ENCODE measurements at places on chromosomes 1 and 21.

- DNase-seq = no peak
Observed at GRCh38 chr1:175078629-175079028, 11.0 kb downstream of the TNN start.

- DNase-seq = no peak
Observed at GRCh38 chr1:181126289-181126688, 37.8 kb downstream of the IER5 start.

- DNase-seq = no peak
Observed at GRCh38 chr21:14982336-14982735, 82.5 kb downstream of the NRIP1 start.

GRCh38 chr1:64750092-64750491 is 5.2 kb downstream of the RAVER2 start:
- no peak for DNase-seq

- no peak for DNase-seq
Observed at GRCh38 chr1:47678464-47678980, 240.7 kb downstream of the FOXD2 start.

DNA sequence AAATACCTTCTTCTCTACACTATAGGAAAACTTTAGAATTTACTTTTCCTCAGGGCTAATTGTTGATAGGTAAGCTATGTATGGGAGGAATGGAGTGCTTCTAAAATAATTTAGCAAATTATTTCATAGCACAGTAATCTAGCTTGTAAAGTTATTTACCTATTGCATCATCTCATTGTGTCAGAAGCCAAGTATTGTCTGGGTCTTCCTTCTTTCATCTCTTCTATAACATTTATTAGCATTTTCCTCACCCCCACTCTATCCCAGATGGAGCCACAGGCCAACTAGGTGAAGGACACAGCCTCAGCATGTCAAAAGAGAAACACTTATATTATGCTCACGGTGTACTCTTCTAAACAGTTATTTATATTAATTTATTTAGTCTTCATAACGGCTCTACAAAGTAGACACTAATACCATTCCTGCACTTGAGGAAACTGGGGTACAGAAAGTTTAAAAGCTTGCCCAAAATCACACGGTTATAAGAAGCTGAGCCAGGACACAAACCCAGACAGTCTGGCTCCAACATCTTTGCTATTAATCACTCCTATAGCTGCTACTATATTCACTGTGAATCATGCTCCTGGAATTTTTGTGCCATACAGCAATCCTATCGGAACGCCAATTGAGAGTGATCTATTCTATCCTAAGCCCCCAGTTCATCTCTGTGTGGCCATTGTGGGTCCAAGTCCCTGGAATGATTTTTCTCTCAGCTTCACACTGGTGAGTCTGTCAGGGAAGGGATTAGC is 43.1 kb downstream of the OR10J5 start:
- DNase-seq = no peak

DNA sequence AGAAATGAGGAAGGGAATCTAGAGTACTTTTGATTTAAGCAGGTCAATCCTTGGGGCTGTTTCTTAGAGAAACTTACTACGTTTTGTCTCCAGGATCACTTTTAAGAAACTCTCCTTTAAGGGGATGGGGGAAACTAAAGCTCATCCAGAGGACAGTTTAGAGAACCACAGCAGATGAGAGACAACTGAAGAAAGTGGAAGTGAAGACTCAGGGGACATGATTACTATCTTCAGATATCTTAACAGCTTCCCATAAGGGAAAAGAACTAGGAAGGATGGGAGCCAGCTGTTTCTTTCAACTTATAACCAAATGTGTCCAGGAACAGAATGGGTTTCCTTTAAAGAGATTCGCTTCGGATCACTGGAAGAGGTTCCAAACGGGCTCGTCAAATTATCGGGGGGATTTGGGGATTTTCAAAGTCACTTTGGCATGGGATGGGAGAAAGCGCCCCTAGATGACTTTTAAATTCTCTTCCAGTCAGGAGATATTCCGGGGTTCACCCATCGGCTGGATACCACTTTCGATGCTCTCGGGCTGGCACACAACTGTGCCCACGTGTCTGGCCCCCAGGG is 1.2 kb downstream of the SCMH1 start:
- DNase-seq = no peak

- no peak for DNase-seq
Observed at GRCh38 chr1:152026895-152027294, 9.9 kb downstream of the S100A11 start.

DNA sequence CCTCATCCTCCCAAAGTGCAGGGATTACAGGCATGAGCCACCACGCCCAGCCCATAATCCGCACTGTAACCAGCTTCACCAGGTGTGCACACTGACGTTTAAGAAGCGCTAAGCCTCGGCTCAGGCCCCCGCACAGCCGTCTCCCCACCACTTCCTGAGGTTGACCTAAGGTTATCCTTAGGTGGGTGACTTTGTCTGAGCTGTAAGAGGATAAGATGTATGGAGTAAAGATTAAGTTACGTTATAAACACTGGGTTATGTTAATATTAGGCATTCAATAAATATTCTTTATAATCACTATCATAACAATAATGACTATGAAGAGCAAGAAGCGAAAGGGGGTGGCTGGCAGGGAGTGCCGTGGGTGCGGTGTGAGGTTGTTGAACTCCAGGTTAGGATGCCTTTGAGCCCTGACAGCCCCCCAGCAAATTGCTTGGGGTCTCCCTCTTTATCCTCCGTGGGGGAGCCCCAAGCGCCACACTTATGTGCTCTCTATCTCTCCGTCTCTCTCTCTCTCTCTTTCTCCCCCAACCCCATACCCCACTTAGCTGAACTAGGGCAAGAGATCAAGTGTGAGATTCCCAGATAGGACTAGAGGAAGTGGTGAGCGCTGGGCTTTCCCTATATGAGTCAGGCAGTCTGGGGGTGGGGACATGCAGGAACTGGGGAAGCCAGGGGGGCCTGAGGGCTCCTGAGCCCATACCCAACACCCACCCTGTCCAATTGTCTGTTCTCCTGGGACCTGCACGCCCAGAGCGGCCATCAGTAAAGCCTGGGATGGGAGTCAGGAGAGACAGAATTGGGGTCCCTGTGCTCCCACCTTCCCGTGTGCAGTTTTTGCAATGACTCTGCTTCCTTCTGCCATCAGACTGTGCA is 7.6 kb downstream of the EFHD2 start:
- no peak for DNase-seq

DNA sequence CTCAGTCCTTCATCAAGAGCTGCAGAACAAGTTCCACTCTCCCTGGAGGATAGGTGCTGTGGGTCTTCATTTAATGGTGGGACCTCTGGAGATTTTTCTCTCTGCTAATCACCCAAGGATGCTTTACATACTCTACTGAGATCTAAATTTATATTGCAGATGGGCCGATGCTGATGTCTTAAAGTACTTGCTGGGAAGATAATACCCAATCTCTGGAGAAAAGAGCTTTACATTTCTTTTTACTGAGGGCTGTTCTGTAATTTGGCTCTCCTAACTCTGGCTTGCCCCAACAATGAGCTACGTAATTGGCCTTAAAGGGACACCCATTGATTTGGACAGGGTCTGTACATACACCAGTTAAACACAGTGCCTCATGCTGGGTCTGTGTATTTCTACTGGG is 86.9 kb downstream of the ST6GALNAC3 start:
- no peak for DNase-seq

- DNase-seq = no peak
Observed at GRCh38 chr1:64171797-64172281, 31.6 kb upstream of the UBE2U start.

GRCh38 chr1:219401724-219402625 is 210.9 kb downstream of the ZC3H11B start:
- DNase-seq = no peak

DNA sequence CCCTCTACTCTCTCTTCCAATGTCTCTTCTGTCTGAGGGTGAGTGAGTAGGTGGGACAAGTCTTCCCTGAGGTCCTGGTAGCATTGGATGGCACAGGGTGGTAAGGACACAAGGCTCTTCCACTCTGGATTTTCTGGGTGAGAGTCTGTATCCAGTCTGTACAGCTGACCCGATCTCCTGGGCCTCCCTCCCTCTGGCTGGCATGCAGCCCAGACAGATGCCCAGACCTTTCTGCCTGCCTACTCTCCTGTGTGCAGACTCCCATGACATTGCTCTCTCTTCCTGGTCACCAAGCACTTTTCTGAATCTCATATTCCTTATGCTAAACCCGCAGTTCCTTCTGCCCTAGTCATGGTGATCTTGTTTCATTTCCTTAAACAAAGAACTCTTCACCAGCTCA is 100.3 kb downstream of the GRIK3 start:
- no peak for DNase-seq

GRCh38 chr1:53344921-53345838 is 17.3 kb upstream of the LRP8 start:
- DNase-seq = peak; percentile 18

DNA sequence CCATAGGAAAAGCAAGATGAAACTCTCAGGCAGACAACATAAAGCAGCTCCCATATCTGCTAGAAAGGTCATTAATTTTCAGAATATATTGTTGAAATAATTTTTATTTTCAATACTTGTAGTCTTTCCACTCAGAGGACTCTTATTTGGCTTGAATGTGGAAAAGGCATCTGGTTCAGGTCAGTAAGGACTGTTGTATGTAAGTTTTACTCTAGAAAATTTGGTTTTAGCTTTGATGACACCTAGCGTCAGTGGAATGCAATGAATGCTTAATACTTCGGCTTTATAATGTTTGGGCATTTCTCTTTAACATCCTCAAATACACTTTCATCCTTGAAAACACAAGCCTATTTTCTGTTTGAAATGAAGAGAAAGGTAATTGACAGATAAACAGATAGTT is 63.3 kb downstream of the LRRC40 start:
- no peak for DNase-seq

DNA sequence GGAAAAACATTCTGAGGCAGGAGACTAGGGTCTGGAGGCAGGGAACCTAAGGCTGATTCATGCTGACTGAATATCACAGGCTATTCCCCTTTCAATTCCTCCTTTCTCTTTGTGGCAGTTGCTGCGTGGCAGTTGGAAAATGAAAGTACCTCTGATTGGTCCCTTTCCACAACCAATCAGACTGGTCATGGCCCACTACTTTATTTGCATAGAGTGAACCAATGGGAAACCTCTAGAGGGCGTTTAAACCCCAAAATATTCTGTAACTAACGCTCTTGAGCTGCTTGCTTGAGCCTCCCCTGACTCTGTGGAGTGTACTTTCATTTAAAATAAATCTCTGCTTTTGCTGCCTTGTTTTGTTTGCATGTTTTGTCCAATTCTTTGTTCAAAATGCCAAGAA is 27.7 kb upstream of the VN1R5 start:
- no peak for DNase-seq

GRCh38 chr1:19210772-19211549 is 895 bp upstream of the UBR4 start:
- no peak for DNase-seq

DNA sequence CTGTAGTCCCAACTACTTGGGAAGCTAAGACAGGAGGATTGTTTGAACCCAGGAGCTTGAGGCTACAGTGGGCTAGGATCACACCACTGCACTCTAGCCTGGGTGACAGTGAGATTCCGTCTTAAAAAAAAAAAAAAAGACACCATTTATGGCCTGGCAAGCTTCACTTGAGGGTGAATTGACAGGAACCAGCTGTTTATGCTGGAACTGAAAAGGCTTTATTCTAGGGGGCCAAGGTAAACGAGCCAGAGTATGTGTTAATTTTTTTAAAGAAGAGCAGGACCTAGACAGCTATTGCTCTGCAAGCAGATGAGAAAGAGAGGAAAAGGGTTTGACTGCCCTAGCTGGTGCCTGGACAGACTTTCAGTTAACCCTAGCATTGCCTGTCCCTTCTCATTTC is 37.0 kb downstream of the S100A6 start:
- DNase-seq = no peak

DNA sequence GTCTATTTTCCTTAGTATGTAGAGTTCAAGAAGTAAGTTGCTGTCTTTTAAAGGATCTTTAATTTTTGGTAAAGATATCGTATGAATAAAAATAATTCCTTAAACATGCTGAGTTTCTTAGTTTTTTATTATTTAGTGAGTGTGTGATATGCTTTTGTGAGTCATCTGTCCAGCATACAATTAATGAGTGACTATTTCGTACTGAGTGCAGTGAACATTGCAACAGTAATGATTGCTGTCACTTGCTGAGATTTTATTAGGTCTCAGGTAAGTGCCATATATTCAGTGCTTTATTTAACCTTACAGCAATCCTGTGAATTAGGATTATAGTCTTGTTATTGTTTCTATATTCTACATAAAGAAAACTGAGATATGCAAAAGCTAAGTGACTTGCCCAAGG is 22.6 kb downstream of the MIGA1 start:
- DNase-seq = no peak

- DNase-seq = no peak
Observed at GRCh38 chr1:113991467-113991997, 12.3 kb downstream of the OLFML3 start.

DNA sequence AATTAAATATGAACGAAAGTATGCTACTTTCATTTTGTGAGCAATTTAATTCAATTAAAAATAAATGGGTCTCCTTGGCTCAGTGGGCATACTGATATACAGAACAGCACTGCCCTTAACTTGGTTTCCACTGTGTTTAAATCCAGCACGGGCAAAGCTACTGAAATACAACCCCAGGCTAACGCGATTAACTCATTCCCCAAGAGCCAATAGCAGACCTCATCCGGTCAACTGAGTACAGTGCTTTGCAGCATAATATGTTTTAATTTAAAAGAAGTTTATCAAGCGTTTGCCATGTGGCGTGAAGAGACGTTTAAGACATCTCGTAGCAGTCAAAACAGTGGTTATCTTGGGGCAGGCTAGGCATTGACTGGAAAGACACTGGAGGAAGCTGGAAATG is 118.6 kb downstream of the PROX1 start:
- DNase-seq = no peak

DNA sequence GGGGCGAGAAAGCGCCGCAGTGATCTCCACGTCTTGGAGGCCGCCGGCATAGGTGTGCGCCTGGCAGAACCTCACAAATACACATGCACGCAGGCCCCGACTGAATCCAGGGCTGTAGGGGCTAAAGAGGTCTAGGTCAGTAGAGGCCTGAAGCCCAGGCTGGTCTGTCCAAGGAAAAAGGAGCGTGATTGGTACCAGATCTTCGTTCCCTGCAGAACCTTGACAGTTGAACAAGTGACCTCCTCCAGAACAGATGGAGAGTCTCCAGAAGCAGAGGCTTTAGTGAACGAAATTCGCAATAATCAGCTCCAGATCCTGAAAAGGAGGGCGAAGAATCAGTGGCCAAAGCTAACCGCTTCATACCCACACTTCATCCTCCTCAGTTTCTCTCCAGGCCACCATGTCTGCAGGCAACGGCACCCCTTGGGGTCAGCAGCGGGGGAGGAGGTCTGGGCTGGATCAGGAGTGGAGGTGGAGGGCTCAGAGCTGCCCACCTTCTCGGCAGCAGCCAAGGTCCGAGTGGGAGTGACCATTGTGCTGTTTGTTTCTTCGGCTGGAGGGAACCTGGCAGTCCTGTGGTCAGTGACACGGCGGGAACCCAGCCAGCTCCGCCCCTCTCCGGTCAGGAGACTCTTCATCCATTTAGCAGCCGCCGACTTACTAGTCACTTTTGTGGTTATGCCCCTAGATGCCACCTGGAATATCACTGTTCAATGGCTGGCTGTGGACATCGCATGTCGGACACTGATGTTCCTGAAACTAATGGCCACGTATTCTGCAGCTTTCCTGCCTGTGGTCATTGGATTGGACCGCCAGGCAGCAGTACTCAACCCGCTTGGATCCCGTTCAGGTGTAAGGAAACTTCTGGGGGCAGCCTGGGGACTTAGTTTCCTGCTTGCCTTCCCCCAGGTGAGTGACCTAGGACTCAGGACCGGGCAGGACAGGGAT is 749 bp upstream of the PEX11B start:
- peak; percentile 86 for DNase-seq

GRCh38 chr1:54804471-54805132 is 3.5 kb upstream of the TTC22 start:
- DNase-seq = no peak

All from right cardiac atrium (tissue), 5 donors.